ENCODE measurements at places on chromosomes 2 and 18. TPM values are rescaled to one million over a fixed set of nuclear protein-coding genes. Genes with fewer than 3 reads are reported as not detected.

The MSTN gene
- 0.11 TPM for total RNA-seq

The RBM44 gene
- total RNA-seq, result 0.86 TPM

The ARHGAP15 gene
- not detected for total RNA-seq

The LYPD1 gene
- not detected for total RNA-seq

The ZNF804A gene
- under 0.01 TPM for total RNA-seq

The GKN2 gene
- not detected for total RNA-seq

The MC5R gene
- not detected for total RNA-seq

The TSPYL6 gene
- total RNA-seq, result not detected

The DNER gene
- under 0.01 TPM for total RNA-seq

The SERPINB7 gene
- 0.22 TPM for total RNA-seq

The TUBA3D gene
- not detected for total RNA-seq

The RAPGEF4 gene
- total RNA-seq, result 23.8 TPM

The DNAJC5G gene
- total RNA-seq, result 0.60 TPM

The WDPCP gene
- 5.4 TPM for total RNA-seq

The GPR17 gene
- total RNA-seq, result not detected

The SLC40A1 gene
- 153 TPM for total RNA-seq

The DSEL gene
- total RNA-seq, result 14.8 TPM

The MAP3K19 gene
- not detected for total RNA-seq

The SP5 gene
- not detected for total RNA-seq

The CREG2 gene
- total RNA-seq, result under 0.01 TPM

The TNFRSF11A gene
- total RNA-seq, result 49.1 TPM

The RAB6D gene
- 0.11 TPM for total RNA-seq

The BUB1 gene
- total RNA-seq, result 7.4 TPM

The C18orf32 gene
- 8.9 TPM for total RNA-seq

The DSG3 gene
- not detected for total RNA-seq

The DOK1 gene
- total RNA-seq, result 17.6 TPM

The IL18R1 gene
- total RNA-seq, result under 0.01 TPM

The BCS1L gene
- 17.7 TPM for total RNA-seq

The REG1A gene
- total RNA-seq, result not detected

The CACNB4 gene
- 0.26 TPM for total RNA-seq

The KLHL30 gene
- not detected for total RNA-seq

The CKAP2L gene
- 0.76 TPM for total RNA-seq

The SP140 gene
- total RNA-seq, result not detected

The SPP2 gene
- total RNA-seq, result not detected

The ANKRD30BL gene
- total RNA-seq, result not detected

The ADCYAP1 gene
- not detected for total RNA-seq

The CD302 gene
- 13.1 TPM for total RNA-seq

The INO80D gene
- 8.3 TPM for total RNA-seq

The ELOA2 gene
- total RNA-seq, result not detected
